ENCODE measurements at places on chromosomes 6 and 20. TPM values are rescaled to one million over a fixed set of nuclear protein-coding genes. Genes with fewer than 3 reads are reported as not detected.

The HAO1 gene
- total RNA-seq = not detected

The COL12A1 gene
- 5.7 TPM for total RNA-seq

The LRRC1 gene
- total RNA-seq = 5.8 TPM

The RNF182 gene
- total RNA-seq = 5.1 TPM

The HMGN4 gene
- 71.9 TPM for total RNA-seq

The SIGLEC1 gene
- total RNA-seq = not detected

The RSPO4 gene
- not detected for total RNA-seq

The RNF39 gene
- not detected for total RNA-seq

The CRISP3 gene
- not detected for total RNA-seq

The PI16 gene
- not detected for total RNA-seq

The THEMIS gene
- not detected for total RNA-seq

The B3GALT4 gene
- 0.57 TPM for total RNA-seq

The INSM1 gene
- not detected for total RNA-seq

The OTOR gene
- not detected for total RNA-seq

The FAM83C gene
- 0.08 TPM for total RNA-seq

The UBD gene
- 0.44 TPM for total RNA-seq

The APOM gene
- 3.1 TPM for total RNA-seq

The EYS gene
- 0.07 TPM for total RNA-seq

The SLC26A8 gene
- not detected for total RNA-seq
